ENCODE measurements at places on chromosomes 12 and 14.

DNA sequence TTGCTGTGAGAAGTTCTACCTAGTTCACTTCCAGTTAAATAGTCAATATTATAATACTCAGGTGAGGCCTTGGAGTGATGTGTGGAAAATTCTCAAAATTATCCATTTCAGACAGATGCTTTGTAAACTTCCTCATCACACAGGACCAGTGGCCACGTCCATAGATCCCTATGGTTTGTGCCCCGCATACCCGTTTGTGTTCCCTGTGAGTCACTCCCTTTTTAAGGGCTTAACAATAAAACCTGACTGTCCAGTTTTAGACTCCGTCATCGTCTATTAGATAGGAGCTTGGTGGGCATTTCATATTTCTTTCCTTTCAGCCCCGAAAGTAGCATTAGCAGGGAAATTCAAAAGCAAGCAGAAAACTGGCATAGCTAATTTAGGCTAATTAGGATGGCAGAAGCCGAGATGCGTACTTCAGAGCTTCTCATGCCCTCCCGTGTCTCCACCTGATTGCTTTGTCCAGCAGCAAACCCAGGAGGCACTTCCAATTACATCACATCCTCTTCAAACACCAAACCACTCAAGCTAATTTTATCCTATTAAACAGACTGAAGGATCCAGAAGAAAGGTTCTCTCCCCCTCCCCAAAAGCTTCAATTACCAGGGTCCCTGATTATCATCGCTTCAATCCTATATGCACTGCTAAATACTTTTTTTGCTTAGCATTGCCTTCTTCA lies 186.6 kb upstream of the OTX2 start:
- no peak for DNase-seq

DNA sequence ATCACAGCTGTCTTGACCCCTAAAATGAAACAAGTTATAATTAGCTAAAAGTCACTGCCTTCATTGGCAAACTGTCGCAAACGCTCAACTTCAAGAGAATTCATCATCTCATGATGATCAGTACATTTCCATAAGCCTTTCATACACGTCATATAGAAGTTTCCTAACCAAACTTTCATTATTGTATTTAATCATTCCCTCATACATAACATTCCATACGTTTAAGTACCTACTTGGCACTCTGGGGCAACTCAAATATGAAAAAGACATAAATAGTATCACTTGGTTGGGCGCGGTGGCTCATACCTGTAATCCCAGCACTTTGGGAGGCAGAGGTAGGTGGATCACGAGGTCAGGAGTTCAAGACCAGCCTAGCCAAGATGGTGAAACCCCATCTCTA lies 12.4 kb upstream of the PPP2R5E start:
- DNase-seq: no peak

DNA sequence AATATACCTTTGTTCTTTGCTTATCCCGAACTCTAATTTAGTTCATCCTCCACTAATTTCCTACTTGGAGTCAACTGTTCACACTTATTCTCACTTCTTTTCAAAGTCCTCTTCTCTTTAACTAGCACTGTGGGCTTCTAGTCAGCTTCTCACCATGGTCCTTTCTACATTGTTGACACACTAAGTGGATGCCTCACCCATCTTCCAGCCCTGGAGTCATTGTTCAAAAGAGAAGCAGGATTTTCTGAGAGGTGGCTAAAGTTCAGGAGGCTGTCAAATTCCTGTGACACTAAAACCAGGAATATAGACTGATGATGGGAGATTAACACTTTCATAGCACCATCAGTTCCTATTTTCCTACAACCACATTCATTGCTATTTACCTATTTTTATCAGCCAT lies 99.3 kb downstream of the PHLDA1 start:
- no peak for DNase-seq

DNA sequence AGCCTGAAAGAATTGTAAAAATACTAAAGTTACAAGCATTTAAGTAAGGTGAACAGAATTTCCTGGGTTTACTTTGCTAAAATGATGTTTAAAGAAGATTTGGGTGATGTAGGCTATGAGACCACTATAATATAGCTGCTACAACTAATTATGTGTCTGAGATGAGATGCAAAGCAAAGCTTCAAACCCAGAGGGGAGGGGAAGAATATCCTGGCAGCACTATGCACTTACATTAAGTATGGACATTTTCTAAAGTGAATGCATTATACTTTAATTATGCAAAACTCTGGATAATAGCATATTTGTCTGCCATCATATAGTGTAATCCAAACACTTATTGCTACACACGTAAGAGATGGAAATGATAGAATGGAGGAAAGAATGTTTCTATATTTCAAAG lies 1003.7 kb downstream of the GALC start:
- no peak for DNase-seq

DNA sequence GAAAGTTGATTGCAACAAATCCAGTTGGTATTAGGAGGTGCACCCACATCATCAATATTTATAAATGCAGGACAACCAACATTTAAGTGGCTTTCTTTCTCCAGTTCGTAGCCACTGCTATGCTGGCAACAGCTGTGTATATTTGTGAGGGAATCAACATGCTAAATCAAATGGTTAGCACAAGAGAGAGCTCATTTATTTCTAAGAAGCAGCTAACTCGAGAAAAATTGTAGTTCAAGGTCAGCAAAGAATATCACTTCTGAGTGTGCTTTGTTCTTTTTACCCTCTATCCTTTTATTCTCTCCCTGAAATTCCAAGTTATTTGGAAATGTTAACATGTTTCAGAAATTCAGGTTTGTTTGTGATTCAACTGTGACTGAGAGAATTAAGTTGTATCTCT lies 137.3 kb downstream of the NAV3 start:
- DNase-seq: no peak

DNA sequence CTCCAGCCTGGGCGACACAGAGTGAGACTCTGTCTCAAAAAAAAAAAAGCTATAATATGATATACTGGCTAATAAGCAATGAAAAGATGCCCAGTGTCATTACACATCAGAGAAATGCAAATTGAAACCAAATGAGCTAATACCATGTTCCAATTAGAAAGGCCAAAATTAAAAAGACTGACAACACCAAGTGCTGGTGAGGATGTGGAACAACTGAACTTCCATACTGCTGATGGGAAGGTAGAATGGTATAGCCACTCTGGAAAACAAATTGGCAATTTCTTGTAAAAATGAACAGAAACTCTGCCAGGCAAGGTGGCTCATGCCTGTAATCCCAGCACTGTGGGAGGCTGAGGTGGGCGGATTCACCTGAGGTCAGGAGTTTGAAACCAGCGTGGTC lies 8.5 kb upstream of the PHETA1 start:
- DNase-seq: no peak

GRCh38 chr12:13125996-13126395 lies 22.5 kb upstream of the GSG1 start:
- no peak for DNase-seq

DNA sequence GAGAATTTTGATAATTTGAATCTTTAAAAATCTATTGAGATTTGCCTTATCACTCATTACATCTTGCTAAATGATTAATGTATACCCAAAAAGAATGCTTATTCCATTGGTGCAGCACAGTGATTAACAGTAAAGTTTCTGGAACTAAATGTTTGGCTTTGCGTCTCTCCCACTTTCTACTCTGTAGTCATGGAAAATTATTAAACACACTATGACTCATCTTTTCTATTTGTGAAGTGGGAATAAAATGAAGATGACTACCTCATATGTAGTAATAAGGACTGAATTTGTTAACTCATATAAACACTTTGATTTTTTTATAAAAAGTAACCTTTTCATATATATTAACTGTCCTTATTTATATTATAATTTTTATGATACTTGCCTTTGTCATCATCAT lies 118.1 kb downstream of the RERGL start:
- no peak for DNase-seq

DNA sequence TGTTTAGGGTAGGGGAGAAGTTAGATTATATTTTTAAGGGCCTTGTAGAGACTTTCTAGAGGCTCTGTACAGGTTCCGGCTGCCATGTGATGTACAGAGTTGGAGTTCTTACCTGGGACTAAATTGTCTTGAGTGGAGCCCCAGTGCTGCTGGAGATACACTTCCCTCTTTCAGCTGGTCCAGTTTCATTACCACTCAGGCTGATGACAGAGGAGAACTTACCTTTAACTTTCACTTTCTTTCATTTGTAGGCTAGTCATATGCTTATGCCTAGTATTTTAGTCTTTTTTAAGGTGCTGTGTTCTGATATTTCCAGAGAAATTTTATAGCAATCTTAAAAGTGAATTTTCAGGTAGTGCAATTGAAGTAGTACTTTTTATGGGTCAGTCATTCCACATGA lies 117.3 kb downstream of the ERC1 start:
- no peak for DNase-seq

- no peak for DNase-seq
These were observed 17.5 kb downstream of the SSH1 start for GRCh38 chr12:108839890-108840230.

- DNase-seq: no peak
These were observed 405.6 kb downstream of the GXYLT1 start for GRCh38 chr12:41739066-41739465.

GRCh38 chr12:121789800-121790728 lies 3.4 kb downstream of the RHOF start:
- peak; percentile 93 for DNase-seq

- DNase-seq: no peak
These were observed 6.5 kb downstream of the KRT5 start for GRCh38 chr12:52513736-52514135.

- no peak for DNase-seq
These were observed 1.9 kb upstream of the PPP1R13B start for GRCh38 chr14:103849151-103849886.
